Stimulated activated CD8-positive, alpha-beta memory T cell treated with anti-CD3 and anti-CD28 coated beads, Interleukin-2, amount 100 ng/mL, for 1 hour (primary cell): ENCODE measurements at places on chromosomes 2 and 18.

DNA sequence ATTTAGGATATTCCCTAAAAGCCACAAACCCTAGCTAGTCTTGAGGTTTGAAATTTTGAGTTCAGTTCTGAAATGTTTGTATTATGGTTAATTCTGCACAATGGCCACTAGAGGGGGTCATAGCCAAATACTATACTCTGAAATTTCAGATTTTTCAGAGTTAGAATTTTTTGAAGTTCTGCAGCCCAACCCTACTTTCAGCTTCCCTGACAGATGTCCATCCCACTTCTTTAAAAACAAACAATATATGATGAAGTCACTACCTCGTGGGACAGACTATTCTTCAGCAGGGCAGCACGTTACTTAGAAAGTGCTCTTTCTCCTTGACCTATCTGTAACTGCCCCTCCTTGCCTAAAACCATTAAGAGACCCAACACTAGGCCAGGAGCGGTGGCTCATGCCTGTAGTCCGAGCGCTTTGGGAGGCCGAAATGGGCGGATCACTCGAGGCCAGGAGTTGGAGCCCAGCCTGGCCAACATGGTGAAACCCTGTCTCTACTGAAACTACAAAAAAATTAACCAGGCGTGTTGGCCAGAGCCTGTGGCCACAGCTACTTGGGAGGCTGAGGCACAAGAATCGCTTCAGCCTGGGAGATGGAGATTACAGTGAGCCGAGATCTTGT, 48.2 kb upstream of the PAPOLG start:
- DNase-seq = no peak

DNA sequence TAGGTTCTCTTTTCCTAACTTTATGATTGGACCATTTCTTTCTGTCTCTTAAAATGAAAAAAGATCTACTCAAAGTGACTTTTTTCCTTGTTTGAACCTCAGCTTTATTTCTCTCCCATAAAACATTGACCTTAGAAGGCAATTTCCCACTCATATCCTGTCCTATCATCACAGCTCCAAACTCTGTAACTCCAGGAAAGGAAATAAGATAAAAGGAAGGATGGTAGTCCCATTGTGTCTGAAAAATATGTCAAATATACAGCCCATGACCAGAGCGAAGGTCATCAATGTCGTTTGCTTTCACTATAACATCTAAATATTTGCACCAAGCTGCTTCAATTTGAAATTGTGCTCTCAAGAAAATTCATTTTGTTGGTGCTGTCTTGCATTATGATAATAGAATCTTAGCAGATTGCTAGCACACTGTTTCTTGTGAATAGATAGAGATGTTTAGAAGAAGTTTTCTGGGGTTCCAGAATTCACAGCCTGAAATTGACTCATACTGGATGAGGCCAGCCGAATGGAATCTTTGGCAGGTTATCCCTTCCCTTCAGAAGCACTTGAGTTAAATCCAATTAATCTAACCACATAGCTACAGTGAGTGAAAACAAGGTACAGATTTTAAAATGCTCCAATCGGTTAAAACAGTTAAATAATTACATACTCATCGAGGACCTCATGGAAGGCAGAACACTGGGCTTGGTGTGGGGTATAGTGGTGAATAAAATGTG, 95.1 kb downstream of the CRIM1 start:
- DNase-seq = no peak

- DNase-seq = no peak
Observed at GRCh38 chr2:33645861-33646260, 46.8 kb upstream of the FAM98A start.

DNA sequence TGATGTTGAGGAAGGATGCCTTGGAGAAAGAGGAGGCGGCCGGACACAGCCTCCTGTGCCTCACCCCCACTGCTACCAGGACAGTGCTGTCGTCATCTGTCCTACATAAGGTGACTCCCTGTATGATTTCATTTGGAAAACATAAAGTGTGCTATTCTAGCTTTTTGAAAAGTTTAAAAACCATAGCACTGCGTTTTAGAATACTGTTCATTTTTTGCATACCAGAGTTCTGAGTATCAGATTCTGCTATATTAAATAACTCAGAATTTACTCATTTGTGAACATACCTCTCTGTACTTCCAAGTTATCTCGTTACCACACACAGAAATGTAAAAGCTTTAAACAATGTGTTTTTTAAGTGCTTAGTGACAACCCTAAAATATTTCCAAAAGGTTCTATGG, 302.9 kb downstream of the LRRTM1 start:
- DNase-seq = no peak

GRCh38 chr2:152440460-152440859, 105.5 kb downstream of the FMNL2 start:
- DNase-seq = no peak

DNA sequence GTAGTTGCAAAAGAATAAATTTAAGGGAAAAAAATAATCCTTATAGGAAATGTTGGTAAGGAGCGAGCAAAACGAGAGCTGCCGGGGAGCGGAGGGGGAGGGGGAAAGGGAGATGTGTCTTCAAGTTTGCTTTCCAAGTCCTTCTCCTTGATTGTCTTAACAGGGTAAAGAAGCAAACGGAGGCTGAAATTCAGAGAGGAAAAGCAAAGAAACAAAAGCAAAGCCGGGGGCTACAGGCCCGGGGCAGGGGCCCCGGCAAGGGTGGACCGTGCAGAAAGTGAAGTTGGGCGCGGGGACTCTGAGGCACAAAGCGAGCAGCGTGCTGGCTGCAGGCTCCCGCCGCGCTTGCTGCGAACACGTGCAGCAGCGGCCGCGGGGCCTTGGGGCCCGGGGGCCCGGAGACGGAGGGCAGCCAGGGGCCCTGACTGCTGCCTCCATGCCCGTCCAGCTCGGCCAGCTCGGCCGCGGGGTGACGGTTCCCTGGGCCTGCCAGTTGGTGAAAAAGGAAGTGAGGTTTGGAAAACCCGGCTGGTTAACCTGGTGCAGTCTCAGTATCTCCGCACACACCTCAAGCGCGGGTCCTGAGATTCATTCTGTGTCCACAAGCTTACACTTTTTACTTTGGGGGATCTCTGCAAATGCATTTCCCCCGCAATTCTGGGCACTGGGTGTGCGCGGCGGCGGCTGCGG, 4.1 kb downstream of the BCL11A start:
- no peak for DNase-seq

DNA sequence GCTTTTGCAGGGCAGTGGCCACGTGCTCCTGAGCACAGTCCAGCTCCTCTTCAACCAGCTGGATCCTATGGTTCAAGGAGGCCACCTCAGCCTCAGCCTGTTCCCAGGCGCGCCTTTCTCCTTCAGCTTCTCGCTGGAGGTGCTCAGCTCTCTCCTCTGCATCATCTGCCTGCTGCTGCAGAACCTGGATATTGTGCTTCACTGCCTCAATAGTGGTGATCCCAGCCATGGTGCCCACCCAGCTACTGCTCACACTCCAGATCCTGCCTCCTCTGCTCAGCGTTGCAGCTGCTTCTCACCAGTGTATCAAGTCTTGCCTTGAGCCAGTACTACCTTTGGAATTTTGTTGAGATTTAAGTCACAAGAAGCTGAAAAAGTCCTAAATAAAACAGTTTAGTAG, 67.9 kb downstream of the ASXL2 start:
- no peak for DNase-seq

GRCh38 chr2:8518979-8519668, 162.7 kb upstream of the ID2 start:
- no peak for DNase-seq

DNA sequence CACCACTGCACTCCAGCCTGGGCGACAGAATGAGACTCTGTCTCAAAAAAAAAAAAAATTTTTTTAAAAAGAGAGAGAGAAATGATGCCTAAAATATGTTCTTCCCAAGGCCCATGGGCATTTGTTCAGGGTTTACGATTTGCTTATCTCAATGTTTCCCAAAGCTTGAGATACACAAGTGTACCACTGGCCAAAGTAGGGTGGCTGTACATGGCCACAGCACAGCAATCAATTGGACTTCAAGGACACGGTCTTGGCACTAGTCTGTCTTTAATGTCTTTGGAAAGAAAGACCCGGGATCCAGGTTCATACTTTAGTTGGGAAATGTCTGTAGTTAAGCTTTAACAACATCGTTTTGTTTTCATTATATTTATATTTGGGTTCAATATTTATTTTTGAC, 9.5 kb upstream of the CATIP start:
- no peak for DNase-seq

DNA sequence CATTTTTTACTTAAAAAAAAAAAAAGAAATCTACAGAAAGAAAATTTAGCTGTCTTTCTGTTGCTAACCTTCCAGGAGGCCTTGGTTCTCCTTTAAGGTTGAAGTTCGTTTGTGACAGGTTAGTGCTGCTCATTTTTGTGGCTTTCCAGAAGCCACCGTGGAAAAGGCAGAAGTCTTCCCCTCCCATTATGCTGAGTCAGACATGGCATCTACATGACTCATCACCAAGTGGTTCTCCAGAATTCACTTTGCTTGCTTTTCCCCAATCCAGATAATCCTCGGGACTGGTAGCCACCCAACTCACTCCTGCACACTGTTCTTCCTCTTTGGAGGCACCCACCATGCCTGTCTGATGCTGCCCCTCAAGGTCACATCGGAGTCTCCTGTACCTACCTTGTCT, 228.7 kb downstream of the PIK3C3 start:
- no peak for DNase-seq

DNA sequence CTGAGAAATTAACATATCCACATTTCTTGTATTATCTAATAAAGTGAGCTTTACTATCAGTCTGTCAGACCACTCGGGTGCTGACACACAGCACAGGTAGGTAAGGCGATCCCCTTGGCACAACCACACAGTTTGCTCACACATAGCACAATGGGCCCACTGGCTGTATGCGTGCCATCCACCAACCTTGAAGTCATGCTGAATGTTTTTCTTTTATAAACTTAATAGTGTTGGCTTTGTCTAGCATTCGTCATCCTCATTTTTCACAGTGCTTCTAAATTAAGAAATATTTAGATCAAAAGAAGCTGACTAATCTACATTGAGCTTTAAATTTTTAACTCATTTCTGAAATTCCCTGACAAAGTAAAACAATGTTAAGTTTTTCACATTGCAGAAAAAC, 50.0 kb upstream of the PAPOLG start:
- no peak for DNase-seq

- DNase-seq = no peak
Observed at GRCh38 chr2:179255129-179255528, 9.5 kb downstream of the SESTD1 start.

DNA sequence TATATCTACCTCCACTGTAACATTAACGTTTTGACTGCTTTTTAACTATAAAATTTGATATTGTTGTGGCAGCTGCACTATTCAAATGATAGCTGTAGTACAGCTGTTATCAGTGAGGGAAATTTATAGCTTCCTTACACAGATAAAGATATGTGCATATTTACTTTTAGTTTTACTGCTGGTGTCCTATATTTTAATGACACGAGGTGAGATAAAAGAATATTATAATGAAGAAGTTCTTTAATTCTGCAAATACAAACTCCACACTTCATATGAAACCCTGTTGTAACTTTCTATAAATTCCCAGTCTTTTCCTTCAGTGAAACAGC, 427.8 kb upstream of the ZEB2 start:
- no peak for DNase-seq

DNA sequence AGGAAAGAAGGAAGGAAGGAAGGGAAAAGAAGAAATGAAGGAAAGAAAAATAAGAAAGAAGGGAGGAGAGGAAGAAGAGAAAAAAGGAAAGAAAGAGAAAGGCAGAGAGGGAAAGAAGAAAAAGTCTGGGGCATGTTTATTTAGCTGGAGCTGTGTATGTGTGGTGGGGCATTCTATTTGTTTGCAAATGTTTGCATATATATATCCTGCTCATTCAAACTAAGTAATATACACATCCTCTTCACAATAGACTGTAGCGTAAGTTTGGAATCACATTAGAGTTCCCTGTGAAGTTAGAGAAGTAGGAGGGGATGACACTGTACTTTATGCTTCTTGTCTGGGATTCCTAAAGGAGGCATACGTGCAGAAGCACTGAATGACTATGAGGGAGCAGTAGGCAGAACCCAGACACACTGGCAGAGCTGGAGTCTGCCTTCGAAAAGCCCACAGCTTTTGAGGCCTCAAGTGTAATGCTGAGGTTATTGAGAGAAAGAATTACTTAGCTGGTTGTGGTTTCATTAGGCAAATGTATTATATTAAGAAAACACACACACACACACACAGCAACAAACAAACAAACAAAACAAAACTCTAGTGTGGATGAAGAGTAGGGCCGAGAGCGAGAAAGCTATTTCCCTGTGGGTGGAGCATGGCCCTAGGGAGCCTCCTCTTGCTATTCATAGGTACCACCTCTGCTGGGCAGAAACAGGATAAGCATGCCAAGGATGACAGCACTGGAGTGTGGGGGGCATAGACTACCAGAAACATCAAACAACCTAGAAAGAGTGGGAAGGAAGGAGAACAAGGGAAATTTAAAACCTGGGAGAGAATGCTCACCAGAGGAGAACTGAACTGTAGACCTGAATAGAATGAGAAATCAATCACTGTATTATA, 905.1 kb upstream of the NXPH2 start:
- no peak for DNase-seq

DNA sequence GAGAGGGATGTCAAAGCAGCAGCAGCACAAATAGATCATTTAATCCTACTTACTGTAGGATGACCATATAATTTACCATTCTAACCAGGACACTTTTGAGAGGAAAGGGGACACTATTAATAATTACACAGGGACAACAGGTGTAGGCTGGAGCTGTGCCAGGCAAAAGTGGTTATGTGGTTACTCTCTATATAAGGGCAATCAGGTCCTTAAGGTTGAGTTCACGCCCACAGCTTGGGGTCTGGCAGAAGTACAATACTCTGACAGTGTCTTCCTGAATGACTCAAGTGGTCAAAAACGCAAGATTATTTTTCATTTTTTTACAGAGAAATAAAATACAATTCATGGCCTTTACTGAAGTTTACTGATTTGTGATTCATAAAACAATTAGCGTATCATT, 2.8 kb downstream of the PREPL start:
- no peak for DNase-seq

DNA sequence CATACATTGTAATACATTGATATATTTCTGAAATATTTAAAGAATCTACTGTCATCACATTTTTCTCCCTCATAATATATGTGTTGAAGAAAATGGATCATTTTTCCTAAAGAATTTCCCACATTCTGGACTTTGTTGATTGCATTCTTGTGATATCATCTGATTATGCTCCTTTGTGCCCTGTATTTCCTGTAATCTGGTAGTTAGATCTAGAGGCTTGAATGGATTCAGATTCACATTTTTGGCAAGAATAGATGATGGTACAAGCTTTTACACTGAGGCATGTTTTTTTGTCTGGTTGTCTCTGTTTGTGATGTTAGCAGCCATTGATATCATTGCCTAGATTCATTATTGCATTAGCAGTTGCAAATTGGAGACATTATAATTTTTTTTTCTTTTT, 13.4 kb downstream of the UBXN2A start:
- no peak for DNase-seq

GRCh38 chr18:71045331-71046065, 756.7 kb downstream of the SOCS6 start:
- no peak for DNase-seq

- no peak for DNase-seq
Observed at GRCh38 chr18:44735096-44735495, 54.4 kb downstream of the SETBP1 start.
